ENCODE measurements at places on chromosomes 12 and 14.

DNA sequence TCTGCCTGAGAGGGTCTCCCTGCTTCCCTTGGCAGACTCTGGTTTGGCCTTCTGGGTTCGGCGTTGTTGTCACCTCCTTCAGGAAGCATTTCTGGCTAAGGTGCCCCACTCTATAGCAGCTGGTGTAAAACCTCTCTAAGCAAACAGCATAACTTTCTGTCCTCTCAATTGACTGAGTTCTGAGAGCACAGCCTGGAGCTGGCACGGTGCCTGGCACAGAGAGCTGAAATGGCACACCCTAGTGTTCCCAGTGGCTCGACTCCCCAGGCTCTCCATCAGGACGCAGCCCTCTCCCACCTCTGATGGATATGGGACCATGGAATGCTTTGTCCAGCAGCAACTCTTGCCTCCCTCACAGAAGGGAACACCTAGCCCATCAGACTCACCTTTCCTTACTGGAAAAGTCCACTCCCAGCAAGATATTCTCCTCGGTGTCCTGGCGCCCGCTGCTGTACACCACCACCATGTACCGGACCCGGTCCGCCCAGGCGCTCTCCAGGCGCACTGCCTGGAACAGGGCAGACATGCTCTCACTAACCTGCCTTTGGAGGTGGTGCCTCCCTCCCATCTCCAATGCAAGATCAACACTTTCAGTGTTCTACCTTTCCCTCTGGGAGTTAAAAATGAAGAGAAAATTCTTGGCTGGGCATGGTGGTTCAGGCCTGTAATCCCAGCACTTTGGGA lies 40.6 kb downstream of the SSH1 start:
- no peak for DNase-seq

- DNase-seq, result no peak
Observed at GRCh38 chr12:71183018-71183417, 25.2 kb upstream of the TSPAN8 start.

GRCh38 chr14:101716956-101717662 lies 44.4 kb upstream of the PPP2R5C start:
- no peak for DNase-seq

GRCh38 chr12:96445691-96446583 lies 43.4 kb upstream of the CFAP54 start:
- no peak for DNase-seq

- no peak for DNase-seq
Observed at GRCh38 chr14:52987514-52987913, 36.7 kb upstream of the FERMT2 start.

- no peak for DNase-seq
Observed at GRCh38 chr12:67148265-67148664, 120.9 kb upstream of the CAND1 start.

GRCh38 chr14:74959596-74960180 lies 4.3 kb upstream of the PGF start:
- no peak for DNase-seq

DNA sequence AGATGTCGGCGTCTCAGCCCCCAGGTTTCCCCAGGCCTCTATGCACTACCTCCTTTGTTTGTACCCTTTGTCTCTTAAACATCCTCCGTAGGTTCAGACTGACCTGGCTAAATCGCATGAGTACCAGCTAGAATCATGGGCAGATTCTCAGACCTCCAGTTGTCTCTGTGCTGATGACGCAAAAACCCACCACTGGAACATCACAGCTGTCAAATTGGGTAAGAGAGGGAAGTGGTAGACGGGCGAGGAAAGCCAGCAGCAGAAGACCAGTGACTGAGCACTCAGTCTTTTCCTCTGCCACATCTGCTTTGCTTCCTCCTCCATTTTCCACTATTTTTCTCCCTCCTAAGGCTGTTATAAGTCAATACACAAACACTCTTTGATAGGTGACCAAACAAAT lies 29.7 kb downstream of the A2ML1 start:
- DNase-seq, result no peak

- no peak for DNase-seq
Observed at GRCh38 chr12:47848853-47849252, 29.1 kb upstream of the HDAC7 start.

DNA sequence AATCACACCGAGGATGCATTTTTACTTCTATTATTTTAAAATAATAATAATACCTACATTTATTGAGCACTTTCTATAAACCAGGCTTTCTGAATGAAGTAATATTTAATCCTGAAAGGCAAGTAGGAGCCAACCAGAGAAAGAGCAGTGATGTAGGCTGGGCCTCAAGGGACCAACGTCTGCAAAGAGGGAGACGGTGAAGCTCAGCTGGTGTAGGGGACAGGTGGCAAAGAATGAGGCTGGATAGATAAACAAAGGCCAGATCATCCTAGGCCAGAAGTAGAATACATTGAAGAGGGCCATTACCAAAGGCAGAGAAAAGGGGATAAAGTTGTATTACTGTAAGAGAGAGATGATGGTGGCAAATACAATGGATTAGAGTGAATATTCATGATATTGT lies 810 bp upstream of the TMBIM4 start:
- DNase-seq, result no peak

DNA sequence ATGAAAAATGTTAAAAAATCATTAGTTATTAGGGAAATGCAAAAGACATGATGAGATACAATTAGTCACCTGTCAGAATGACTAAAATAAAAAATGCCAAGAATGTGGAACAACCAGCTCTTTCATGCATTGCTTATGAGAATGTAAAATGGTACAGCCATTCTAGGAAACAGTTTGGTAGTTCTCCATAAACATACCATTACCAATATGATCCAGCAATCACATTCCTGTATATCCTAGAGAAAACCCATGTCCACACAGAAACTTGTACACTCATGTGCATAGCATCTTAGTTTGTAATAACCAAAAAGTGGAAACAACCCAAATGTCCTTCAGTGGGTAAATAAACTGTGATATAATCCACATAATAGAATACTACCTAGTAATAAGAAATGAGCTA lies 245.7 kb downstream of the FUT8 start:
- no peak for DNase-seq

GRCh38 chr12:95623554-95624170 lies 72.4 kb upstream of the USP44 start:
- no peak for DNase-seq

- no peak for DNase-seq
Observed at GRCh38 chr12:109131154-109132050, 15.0 kb downstream of the ACACB start.

- no peak for DNase-seq
Observed at GRCh38 chr14:76123426-76124225, 28.1 kb upstream of the GPATCH2L start.

DNA sequence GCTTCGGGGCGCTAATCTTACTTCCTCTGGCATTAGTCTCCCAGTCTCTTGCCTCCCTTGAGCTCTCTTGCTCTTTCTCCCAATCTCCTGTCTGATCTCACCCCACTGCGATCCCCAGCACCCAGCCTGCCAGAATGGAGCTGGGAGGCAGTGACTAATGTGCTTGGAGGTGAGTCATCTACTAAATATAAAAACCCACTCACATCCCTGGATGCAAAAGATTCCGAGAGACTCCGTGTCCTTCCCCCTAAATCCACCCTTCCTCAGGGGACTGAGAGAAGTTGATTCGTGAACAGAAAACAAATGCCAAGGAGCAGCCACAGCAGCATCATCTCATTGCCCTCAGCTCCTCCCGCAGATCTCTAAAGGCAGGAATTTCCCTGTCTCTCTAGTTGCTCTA lies 45.7 kb upstream of the KCNA5 start:
- DNase-seq, result no peak

DNA sequence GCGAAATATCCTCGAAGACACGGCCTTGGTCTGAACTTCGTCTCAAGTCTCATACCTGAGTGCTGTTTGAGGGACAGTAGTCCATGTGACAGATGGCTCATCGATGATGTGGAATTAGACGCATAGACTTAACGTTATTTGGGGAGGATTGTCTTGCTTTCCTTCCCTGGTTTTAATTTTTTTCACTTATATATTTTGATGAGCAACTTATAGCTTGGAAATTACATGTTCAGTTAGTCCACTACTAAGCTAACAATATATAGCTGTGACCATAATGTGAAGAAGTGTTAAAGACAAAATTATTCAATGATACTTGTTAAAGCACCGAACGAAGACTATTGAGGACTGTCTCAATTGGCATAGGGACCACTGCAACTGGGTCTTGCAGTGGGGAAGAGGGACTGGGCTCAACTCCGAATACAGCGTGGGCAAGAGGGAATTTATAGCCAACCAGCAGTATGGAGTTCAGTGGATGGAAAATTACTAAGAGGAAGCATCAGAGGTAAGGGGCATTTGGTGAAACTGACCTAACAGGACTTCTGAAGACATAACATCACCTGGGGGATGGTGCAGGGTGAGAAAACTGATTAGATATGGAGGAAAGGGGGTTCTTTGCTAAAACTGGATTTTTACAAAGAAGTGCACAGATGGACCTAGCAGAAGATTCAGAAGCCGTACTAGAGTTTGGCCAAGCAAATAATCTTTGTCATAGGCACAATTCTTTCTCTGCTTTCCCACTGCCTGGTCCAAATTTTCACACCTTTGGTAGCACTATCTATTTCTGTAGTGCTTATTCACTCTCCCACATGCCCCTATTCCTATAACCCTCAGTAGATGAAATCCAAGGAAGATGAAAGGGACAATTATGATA lies 910 bp upstream of the TM7SF3 start:
- no peak for DNase-seq

DNA sequence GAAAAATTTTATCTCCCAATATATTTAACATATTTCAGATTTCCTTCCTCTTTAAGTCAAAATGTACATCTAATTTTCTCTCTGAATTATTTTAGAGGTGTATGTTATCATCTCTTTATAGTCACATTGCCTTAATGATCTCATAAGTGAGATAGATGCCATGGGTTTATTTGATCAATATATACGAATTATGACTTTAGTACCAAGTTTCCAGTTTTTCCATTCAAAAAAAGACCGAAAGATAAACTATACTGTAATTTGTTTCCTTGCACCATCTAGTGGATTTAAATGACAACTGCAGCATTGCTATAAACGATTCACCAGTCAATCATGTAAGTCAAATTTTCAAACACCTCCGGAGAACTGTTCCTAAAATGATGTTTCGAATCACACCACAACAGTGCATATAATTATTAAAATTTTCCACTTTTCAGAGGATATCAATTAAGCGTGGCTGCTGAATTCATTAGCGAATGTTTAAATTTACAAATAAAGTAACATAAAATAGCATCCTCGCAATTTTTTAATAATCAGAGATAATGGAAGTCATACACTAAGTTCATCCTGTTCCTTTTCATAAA lies 419 bp upstream of the ATXN7L3B start:
- no peak for DNase-seq

GRCh38 chr14:68506645-68507419 lies 286.0 kb downstream of the ZFP36L1 start:
- no peak for DNase-seq

- no peak for DNase-seq
Observed at GRCh38 chr12:6323340-6323994, 13.0 kb downstream of the PLEKHG6 start.

DNA sequence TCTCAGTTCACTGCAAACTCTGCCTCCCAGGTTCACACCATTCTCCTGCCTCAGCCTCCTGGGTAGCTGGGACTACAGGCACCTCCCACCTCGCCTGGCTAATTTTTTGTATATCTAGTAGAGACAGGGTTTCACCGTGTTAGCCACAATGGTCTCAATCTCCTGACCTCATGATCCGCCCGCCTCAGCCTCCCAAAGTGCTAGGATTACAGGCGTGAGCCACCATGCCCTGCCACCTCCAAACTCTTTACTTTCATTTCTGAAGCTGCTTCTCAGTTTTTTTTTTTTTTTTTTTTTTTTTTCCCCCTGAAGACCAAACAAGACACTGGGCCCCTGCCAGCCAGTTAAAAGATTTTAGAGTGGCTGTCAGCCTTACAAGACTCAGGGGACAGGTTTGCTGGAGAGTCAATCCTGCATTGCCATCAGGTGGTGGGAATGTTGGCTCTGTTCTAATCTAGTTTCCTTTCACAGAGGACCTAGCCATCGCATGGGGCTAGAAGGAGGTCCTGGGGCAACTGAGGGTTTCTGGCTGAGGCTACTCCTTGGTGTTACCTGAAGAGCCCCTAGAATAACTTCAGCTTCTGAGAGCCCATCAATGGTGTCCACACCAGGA lies 37.4 kb upstream of the HIGD1C start:
- no peak for DNase-seq

- no peak for DNase-seq
Observed at GRCh38 chr12:47752552-47752951, 6.1 kb downstream of the RAPGEF3 start.

DNA sequence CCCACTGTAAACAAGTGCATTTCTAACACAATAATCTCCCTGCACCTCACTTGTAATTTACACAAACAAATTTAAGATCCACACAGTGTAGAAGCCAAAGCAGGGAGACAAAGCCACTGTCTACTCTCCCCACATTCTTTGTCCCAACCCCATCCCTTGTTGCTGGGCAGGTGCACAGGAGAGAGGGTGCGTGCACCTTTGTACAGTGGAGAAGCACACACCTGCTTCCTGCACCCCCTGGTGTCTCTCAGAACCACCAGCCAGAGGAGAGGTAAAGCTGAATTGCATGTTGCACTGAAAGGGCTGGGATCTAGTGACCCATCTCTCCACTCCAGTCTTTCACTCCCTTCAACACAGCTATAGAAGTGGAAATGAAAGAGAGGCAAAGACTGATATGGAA lies 51.4 kb upstream of the IFNG-AS1 start:
- no peak for DNase-seq

DNA sequence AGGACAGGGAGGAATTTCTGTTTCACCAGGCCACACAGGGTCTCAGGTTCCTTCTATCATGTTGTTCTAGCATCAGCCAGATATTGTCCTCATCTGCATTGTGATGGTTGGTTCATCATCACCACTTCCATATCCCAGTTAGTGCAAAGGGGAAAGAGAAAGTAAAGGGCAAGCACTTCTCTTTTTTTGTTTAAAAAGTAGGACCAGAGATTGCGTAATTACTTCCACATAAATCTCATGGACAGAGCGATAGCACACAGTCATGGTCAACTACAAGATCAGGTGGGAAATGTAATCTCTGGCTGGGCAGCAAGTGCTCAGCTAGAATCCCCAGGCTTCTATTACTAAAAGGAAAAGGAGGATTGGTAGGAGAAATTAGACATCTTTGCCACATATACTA lies 155.1 kb downstream of the KIF21A start:
- DNase-seq, result no peak

- DNase-seq, result no peak
Observed at GRCh38 chr12:7162691-7163114, 26.8 kb upstream of the PEX5 start.

All from stimulated activated CD8-positive, alpha-beta memory T cell treated with anti-CD3 and anti-CD28 coated beads, Interleukin-7, amount 100 ng/mL, for 24 hours (primary cell).